ENCODE measurements at places on chromosomes 2 and 18.

DNA sequence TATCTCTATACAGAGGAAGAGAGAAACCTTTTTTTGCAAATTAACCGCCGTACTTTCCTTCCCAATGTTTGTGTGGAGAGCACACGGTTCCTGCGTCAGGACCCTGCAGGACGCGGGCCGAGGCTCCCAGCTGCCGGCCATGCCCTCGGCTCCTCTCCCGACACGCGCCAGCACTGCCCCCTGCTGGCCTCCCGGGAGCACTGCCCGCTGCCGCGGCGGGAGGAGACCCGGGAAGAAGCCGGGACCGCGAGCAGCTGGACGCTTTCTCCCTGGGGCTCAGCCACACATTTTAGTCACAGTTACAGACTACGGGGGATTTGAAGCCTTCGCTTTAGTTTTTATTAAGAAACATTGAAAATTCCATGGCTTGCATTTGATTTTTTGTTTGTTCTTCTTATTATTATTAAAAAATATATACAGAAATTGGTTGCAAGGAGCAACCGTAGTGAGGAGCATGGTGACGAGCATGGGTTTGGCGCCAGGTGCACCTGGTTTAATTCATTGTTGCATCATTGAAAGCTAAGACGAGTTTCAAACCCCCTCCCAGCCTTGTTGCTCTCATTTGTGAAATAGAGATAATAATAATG lies 401.2 kb downstream of the GALR1 start:
- peak; percentile 88 for DNase-seq
- H3K36me3 ChIP-seq: no peaks in the 10 kb centered on the region

DNA sequence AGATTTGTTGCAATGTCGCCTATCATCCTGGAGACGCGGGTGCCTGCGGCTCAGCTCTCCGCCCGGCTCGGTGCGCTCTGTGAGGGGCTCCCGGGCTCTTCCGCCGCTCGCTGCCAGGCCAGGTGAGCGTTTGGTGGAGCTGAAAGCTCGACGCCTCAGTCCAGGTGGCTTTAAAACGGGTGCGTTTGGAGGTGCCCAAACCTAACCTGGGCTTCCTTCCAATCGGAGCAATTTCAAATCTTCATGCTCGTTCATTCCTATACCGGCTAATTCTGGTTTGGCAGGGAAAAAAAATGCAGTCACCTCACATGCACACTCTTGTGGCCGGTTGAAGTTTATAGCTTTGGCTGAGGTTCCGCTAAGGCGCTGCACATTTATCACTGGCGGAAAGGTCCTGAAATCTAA lies at the start of gene SLC16A14:
SLC16A14 (minus strand) TSS at position 274 of the 405 bp plus-strand sequence. CDS start 9,572 bp downstream, outside the sequence.
- peak; percentile 68 for DNase-seq
- peak within 1 kb of the TSS; percentile 44 for H3K4me3 ChIP-seq
- H3K4me1 ChIP-seq: no peaks in the 10 kb centered on the region
- H3K36me3 ChIP-seq: no peaks in the 10 kb centered on the region

DNA sequence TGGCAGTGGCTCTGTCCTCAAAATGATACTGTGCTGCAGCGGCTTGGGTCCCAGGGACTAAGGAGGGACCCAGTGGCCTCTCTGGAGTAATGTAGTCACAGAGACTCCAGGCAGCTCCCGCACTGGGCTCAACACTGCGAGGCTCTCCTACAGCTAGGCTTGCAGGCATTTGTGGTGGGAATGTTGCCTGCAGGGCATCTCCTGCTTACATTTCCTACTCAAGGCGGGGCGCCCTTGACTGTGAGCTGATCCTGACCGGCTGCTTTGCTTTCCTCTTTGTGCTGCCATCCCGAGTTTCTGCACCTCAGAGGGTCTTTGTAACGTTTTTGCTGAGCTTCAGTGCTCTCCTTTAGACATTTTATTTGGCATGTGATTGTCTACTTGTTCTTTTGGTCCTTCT lies 177.4 kb upstream of the FN1 start:
- H3K27ac ChIP-seq: no peak overlapping the region
- no peaks in the 10 kb centered on the region for H3K27me3 ChIP-seq
- peak; percentile 23 for DNase-seq
- H3K36me3 ChIP-seq: no peaks in the 10 kb centered on the region
- H3K4me3 ChIP-seq: no peak overlapping the region
- H3K4me1 ChIP-seq: peaks cover 9% of the 10 kb centered on the region

DNA sequence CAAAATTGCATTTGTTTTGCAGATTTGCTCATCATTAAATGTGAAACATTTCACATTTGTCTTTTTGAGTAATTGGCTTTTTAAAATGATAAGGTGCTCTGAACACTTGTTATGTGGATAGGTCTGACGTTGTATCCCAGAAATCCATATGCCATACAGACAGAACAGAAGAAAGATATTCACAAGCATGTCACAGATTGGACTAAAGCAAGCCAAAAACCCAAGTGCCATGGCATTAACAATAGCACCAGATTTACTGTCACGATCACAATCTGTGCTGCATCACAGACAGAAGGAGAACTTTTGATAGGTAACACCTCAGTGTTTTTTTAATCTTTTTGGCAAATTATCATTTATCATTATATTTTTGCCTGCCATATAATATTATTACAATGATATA lies 272.6 kb downstream of the ARHGAP15 start:
- H3K27ac ChIP-seq: no peak overlapping the region
- no peaks in the 10 kb centered on the region for H3K36me3 ChIP-seq
- H3K4me1 ChIP-seq: no peaks in the 10 kb centered on the region
- no peaks in the 10 kb centered on the region for H3K27me3 ChIP-seq
- H3K4me3 ChIP-seq: no peak overlapping the region

DNA sequence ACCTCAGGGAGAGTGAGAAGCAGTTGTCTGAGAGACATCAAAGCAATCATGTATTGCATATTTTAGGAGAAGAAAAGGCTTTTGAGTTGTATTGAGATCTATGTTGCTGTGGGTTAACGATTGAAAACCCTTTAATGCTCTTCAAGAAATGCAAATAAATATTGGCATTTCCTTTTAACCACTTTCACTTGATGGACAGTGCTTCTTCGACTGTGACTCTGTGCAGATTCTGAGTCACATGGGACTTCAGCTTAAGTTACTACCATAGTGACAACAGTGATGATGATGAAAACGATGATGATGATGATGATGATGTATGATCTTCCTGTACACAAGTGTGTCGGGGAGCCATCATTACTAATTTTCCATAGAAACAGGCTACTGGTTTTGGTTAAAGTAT lies 181.8 kb downstream of the AKAIN1 start:
- no peak overlapping the region for H3K4me3 ChIP-seq
- no peak overlapping the region for H3K27ac ChIP-seq
- H3K27me3 ChIP-seq: no peaks in the 10 kb centered on the region
- no peaks in the 10 kb centered on the region for H3K36me3 ChIP-seq

DNA sequence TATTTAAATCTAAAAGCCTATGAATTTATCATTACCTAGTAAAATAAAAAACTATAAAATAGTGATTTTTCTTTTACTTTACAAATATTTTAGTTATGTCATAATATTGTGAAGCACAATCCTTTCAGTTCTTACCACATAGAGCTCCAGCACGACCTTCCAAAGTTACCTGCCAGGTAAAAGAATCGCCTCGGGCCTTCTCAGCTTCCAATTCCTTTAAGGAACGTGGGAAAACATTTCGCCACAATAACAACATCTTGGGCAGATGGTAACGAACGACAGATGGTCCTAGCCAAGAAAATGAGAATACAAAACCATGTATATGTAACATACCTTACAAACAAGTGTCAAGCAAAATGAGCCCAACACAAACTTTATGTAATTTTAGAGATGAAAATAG lies 23.7 kb downstream of the HEATR5B start:
- no peaks in the 10 kb centered on the region for H3K4me1 ChIP-seq
- H3K4me3 ChIP-seq: no peak overlapping the region
- no peaks in the 10 kb centered on the region for H3K27me3 ChIP-seq
- H3K36me3 ChIP-seq: no peaks in the 10 kb centered on the region

- H3K27ac ChIP-seq: no peak overlapping the region
- H3K27me3 ChIP-seq: no peaks in the 10 kb centered on the region
- no peaks in the 10 kb centered on the region for H3K4me1 ChIP-seq
- no peak for DNase-seq
- no peak overlapping the region for H3K4me3 ChIP-seq
Measured at GRCh38 chr2:43685357-43685756, 9.1 kb upstream of the C1GALT1C1L start.

DNA sequence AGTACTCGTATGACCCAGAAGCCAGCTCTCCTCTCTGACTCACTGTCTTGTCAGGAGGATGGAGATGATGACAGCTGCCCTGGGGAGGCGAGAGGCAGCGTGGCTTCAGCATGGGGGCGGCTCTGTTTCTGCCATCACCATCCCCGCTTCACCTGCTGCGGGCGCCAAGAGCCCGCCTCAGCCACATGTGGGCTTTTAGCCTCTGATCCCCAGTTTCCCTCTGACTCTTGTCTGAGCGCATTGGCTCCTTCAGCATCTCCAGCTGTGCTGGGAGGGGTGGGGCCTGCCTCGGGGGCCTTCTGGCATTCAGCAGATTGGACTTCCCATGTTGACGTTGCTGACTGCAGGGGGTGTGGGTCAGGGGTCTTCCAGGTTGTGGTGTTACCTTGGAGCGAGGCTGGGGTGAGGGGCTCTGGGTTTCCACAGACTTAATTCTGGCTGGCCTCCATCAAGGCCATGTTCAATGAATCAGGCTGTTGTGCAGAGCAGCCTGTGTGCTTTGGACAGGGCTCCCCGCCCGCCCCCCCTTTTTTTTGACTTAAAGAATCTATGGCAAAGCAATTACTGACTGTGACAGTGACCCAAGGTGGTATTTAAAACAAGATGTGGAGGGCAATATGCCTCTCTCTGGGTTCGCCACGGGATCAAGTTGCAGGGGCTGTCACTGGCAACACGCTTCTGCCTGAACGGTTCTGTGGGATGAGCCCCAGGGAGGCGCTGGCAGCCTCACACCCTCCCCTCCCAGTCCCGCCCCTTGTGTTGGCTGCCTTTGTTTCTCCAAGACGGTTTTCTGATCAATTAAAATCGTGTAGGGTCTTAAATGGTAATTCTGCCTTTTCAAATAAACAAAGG lies 228.3 kb downstream of the LDLRAD4 start:
- H3K27me3 ChIP-seq: peaks cover 6% of the 10 kb centered on the region
- H3K27ac ChIP-seq: peak overlapping the region; percentile 71
- H3K4me1 ChIP-seq: peaks cover 17% of the 10 kb centered on the region
- no peak for DNase-seq
- H3K36me3 ChIP-seq: no peaks in the 10 kb centered on the region
- no peak overlapping the region for H3K4me3 ChIP-seq

DNA sequence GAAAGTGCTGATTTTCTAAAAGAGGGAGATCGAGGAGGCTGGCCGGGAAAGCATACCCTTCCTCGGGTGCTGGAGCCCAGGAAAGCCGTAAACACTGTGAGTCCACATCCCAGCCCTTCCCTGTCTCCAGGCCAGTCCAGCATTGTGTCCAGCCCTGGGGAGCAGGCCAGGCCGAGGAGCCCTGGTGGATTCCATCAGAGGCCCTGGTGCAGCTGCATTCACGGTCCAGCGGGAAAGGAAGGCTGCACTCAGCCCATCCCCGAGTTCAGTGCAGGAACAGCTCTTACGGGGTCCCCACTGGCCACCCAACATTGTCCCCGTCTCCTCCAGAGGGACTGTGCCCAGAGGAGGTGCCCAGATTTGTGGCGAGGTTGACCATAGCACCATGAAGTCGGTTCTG lies 218.6 kb downstream of the KLHL29 start:
- no peak overlapping the region for H3K27ac ChIP-seq
- DNase-seq: no peak
- no peaks in the 10 kb centered on the region for H3K27me3 ChIP-seq
- H3K4me1 ChIP-seq: no peaks in the 10 kb centered on the region
- H3K36me3 ChIP-seq: no peaks in the 10 kb centered on the region

GRCh38 chr2:62465741-62466502 lies 40.1 kb downstream of the TMEM17 start:
- no peak overlapping the region for H3K4me3 ChIP-seq
- peak overlapping the region; percentile 44 for H3K27ac ChIP-seq
- H3K27me3 ChIP-seq: no peaks in the 10 kb centered on the region

- H3K27me3 ChIP-seq: no peaks in the 10 kb centered on the region
- peak; percentile 21 for DNase-seq
- H3K4me1 ChIP-seq: peaks cover 4% of the 10 kb centered on the region
Measured at GRCh38 chr18:28127763-28128658, 48.9 kb downstream of the CDH2 start.

GRCh38 chr2:105961599-105962146 lies 217.0 kb downstream of the NCK2 start:
- H3K27ac ChIP-seq: no peak overlapping the region
- no peak overlapping the region for H3K4me3 ChIP-seq

- H3K27me3 ChIP-seq: no peaks in the 10 kb centered on the region
- no peak for DNase-seq
- H3K36me3 ChIP-seq: no peaks in the 10 kb centered on the region
- H3K4me1 ChIP-seq: no peaks in the 10 kb centered on the region
Measured at GRCh38 chr2:38264396-38265221, 112.5 kb downstream of the ATL2 start.

DNA sequence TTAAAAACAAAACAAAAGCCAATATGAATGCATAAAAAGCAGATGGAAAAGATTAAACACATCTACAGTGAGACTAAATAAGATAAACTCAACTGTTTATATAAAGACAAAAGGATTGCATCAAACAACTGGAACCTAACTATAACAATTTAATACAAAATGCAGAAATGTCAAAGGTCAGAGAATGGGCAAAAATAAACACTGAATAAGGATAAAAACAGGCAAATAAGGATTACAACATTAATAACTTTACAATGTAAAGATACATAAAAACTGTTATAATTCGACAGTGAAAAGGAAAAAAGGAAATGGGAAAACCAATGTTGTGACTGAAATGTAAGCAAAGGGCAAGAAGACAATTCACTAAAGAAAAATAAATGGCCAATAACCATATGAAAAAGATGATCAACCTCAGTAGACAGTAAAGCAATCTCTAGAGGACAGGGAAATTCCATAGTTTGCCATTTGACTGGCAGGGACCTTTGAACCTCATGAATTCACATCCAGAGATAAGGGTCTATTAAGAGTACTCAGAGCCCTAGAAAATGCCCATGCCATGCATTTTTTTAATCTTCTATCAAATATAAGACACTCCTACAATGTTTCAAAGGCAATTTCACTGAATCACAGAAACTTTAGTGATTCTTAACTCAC lies 83.7 kb downstream of the TMEM131 start:
- H3K36me3 ChIP-seq: no peaks in the 10 kb centered on the region
- no peak for DNase-seq
- H3K4me3 ChIP-seq: no peak overlapping the region
- H3K27me3 ChIP-seq: no peaks in the 10 kb centered on the region
- no peak overlapping the region for H3K27ac ChIP-seq

- H3K27ac ChIP-seq: no peak overlapping the region
- H3K36me3 ChIP-seq: no peaks in the 10 kb centered on the region
- H3K4me3 ChIP-seq: no peak overlapping the region
- H3K4me1 ChIP-seq: no peaks in the 10 kb centered on the region
- no peak for DNase-seq
- H3K27me3 ChIP-seq: peaks cover 6% of the 10 kb centered on the region
Measured at GRCh38 chr2:118363604-118364003, 275.3 kb downstream of the INSIG2 start.

DNA sequence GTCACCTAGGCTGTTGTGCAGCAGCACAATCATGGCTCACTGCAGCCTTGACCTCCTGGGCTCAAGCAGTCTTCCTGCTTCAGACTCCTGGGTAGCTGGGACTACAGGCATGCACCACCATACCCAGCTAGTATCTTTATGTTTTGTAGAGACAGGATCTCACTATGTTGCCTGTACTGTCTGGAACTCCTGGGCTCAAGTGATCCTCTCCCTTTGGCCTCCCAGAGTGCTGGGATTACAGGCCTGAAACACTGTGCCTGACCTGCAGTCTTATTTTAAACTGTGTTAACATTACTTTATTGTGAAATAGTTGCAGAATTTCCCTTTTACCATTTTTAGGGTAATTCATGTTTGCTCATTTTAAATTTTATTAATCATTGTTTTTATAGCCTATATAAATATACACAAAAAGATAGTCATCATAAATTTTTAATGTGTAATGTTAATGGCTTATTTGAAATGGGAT lies 24.6 kb downstream of the EML4 start:
- H3K27me3 ChIP-seq: no peaks in the 10 kb centered on the region
- H3K27ac ChIP-seq: peak overlapping the region; percentile 7
- no peaks in the 10 kb centered on the region for H3K36me3 ChIP-seq
